Urinary bladder (tissue), 4 donors: ENCODE measurements at places on chromosomes 16 and 17. TPM values are rescaled to one million over a fixed set of nuclear protein-coding genes. Genes with fewer than 3 reads are reported as not detected.

DNA sequence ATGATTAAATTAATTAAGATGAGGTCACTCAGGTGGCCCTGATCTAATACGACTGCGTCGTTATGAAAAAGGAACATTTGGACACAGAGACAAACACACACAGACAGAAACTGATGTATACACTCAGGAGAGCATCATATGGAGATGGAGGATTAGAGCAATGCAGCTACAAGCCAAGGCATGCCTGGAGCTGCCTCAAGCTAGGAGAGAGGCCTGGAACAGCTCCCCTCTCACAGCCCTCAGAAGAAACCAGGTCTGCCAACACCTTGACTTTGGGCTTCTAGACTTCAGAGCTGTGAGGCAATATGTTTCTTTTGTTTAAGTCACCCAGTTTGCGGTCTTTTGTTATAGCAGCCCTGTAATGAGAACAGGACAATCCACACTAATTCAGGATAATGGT, 318.9 kb downstream of the HS3ST3B1 start:
- no peak for DNase-seq

DNA sequence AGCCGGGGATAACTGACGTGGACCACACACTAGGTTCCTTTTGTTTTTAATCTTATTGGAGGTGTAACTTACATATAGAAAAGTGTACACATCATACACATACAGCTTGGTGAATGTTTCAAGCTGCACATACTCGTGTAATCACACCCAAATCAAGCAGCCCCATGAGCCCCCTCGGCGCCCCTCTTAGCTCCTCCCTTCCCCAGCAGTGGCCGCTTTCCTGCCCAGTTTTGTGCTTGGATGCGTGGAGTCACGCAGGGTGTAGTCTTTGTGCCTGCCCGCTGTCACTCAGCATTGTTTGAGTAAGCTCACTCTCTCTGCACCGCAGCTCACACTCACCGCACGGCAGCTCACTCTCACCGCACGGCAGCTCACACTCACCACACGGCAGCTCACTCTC, 151.7 kb upstream of the CHMP6 start:
- DNase-seq, result no peak

- no peak for DNase-seq
Measured at GRCh38 chr16:77758508-77758907, 29.9 kb upstream of the VAT1L start.

DNA sequence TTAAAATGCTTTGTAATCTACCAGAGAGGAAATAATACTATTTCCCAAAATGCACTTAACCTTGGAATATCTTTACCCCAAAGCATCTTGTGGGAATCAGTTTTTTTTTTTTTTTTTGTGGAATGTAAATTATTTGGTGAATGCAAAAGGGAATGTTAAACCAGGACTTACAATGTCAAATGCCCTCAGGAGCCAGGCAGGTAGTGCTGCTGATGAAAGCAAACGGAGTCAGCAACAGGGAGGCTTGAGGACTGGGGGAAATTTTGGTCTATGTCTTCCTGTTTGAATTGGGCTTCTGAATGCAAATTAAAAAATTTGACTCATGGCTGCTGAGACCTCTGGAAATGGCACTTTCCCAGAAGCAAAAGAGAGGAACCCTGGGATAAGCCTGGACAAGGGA, 96.5 kb upstream of the NLRP1 start:
- no peak for DNase-seq

DNA sequence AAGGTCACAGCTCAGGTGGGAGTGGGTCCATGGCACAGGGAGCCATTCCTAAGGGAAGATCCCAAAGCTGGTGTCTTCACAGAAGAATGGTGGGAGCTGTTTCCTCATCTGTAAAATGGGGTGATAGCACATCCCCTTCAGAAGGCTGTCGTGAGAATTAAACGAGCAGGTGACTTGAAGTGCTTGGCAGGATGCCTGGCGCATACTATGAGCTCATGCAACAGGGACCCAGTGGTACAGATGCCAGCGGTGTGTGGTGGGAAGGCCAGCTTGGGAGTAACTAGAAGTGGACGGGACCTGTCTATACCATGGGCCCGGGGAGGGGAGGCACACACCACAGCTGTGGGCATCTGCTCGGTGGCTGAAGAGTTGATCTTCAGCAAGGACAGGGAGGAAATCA, 189.3 kb upstream of the TNRC6C start:
- no peak for DNase-seq

DNA sequence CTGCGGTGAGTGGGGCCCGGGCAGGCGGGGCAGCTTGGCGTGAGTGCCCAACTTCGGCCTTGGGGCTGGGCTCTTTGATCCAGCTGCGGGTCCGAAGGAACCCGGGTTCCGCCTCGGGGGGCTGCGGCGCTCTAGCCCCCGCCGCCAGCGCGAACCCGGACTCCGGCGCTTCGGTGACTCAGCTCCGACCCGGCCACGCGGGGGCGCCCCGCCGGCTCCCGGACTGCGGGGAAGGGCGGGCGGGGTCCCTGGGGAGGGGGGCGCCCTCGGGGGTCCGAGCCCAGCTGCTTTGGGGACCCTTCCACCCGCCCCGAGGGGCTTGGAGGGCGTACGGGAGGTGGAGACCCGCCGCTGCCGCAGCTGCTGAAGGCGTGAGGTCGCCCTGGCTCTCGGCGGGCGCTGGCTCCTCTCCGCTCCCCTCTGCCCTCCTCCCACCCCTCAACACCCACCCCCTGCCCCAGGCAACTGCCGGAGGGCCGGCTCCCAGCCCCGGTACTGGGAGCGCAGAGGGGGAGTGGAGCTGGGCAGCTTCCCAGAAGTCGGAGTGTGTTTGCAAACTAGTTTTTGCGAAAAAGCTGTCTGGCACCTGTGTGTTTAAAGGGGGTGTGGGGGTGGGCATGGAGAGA, 516 bp downstream of the CPNE2 start:
- DNase-seq, result no peak

- no peak for DNase-seq
Measured at GRCh38 chr16:84406006-84406963, 37.9 kb downstream of the ATP2C2 start.

DNA sequence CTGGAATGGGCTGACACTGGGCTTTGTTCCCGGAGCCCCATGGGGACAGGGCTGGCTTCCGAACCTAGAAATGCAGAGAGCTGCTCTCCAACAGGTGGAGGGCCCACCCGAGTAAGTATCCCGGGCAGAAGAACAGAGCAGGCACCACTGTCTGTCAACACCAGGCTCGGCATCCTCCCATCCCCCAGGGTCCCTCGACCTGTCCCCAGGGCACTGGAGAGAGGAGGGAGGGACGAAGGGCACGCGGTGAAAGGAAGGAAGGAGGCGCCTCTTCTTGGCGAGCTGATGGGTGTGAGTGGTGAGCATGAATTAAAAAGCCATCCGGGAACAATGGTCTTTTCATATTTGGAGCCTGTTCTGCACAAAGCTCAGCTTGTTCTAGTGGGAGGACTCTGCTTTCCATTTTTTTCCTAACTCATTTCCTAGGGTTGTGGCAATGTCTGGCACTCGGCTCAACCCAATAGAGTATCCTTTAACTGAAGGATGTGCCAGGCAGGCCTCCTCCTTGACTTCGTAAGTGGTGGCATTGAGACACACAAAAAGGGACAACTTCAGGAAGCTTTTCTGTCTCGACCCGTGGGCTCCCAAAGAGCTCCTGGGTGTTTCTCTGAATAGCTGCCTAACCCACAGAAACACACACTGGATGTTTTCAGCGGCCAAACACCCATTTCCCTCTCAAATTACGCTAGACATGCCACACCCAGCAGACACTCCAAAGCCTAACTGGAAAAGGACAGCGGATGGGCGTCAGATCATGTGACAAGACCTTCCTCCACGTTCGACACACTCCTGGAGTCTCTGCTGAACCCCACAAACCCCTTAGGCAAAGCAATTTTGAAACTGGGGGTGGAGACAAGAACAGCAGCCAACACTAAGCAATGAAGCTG, 47.7 kb downstream of the ZFHX3 start:
- no peak for DNase-seq

- no peak for DNase-seq
Measured at GRCh38 chr17:74959826-74960515, 12.6 kb downstream of the HID1 start.

Gene STX8
- 68.4 TPM for polyA plus RNA-seq

Gene SMIM36
- not detected for polyA plus RNA-seq

Gene GP1BA
- 0.04 TPM for polyA plus RNA-seq
